MG63 (cell line): ENCODE measurements at places on chromosomes 2 and 18. TPM values are rescaled to one million over a fixed set of nuclear protein-coding genes. Genes with fewer than 3 reads are reported as not detected.

LHCGR gene
- total RNA-seq = not detected in 2 replicates

CIB4 gene
- not detected in 2 replicates for total RNA-seq

SFTPB gene
- total RNA-seq = 0.16 TPM in 1 of 2 replicates, not detected in the other

DNA sequence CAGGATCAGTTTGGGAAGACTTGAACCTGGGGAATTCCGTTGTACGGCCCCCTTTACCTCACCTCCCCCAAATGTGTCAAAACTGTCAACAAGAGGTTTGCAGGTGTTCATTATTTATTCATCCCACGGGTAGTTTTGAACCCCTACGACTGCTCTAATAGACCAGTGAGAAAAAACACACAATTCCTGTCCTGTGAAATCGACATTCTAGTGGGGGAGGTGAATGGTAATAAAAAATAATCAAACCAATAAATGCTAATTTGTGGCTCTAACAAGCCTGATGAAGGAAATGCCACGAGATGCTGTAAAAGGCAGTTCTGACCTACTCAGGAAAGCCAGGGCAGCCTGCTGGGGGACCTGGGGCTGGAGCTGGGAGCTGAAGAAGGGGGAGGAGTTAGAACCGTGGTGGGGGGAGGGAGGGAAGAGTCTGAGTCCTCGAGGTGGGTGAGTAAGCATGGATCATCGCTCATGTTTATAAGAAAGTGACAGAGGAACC, 463 bp upstream of the DNAJB2 start:
- DNase-seq = no peak

DNA sequence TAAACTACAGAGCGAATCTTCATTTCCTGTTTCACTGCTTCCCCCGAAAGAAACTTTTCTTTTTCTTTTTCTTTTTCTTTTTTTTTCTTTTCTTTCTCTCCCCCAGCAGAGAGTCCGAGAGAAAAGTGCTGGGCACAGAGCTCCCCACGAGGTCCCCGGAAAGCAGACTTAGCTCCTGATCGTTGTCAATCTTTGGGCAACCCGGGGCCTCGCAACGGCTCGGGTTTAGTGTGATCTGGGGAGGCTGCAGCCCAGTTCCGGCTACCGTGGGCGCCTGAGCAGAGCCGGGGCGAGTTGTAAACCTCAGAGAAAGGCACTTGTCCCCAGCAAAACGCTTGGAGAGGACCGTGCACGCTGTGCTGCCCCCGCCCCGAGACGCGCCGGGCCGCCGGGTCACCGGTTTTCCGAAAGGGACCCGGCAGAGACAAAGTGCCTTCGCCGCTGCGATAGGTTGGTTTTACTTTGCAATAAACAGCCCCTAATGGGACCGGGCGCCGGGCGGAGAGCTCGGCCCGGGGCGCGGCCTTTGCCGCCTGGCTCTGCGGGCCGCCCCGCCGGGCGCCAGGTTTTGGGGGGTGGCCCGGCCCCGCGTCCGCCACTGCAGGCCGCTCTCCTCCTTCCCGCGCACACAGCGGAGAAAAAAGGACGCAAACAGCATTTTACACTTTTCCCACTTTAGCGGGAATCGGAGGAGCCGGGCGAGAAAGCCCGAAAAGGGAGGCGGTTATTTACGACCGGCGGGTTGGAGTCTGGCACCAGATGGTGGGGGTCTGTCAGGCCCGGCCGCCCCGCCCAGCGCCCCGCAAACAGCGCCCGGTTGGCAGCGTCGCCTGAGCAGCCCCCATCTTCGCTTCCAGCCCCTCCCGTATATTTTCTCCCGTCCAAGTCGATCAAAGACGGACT, 136.0 kb downstream of the INSIG2 start:
- peak; percentile 50 for DNase-seq

DNA sequence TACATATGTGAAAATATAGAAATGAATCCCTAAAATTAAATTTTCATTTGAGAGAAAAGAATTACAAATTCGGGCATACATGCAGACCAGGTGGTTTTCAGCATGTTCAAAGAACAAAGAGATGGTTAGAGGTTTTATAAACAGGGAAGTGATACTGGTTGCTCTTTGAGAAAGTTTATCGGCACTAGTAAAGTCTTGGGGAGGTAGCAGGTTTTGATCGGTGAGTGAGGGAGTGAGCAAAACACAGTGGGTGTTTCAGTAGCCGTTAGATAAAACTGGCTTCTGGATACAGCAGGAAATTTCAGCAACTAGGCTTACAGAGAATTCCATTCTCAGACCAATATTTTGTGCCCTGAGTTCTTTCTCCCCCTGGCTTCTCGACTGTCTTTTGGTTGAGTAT, 51.1 kb downstream of the DSC3 start:
- DNase-seq = no peak

DNA sequence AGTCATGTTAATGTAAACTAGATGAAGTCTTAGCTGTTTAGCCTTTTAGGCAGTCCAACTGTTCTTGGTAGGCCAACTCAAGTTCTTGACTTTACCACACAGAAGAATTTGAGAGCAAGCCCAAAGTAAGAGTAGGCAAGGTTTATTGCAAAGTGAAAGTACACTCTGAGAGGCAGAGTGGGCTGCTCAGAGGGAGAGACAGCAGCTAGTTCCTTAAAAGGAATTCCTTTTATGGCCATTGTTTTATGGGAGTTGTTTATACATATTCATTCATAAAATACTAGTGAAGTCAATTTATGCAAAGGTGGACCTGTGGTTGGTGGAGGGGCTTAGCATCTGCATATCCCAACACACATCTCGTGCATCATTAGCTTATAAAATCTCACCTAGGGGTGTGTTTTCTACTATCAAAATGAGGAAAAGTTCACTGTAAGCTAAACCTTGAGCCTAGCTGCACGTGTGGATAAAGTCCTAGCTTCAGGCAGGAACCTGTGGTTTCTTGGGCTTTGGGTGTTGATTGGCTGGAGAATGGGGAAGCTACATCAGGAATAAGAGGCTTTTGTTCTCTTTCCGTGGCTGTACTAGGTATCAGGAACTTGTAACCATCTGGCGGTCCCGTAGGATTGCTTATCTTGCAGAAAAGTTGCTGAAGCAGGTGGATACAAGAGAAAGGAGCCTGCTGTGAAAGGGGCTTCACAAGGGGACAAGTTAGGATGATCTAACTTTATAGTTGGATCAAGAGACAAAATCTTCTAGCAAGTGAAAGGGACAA, 110.4 kb upstream of the GULP1 start:
- DNase-seq = no peak

DNA sequence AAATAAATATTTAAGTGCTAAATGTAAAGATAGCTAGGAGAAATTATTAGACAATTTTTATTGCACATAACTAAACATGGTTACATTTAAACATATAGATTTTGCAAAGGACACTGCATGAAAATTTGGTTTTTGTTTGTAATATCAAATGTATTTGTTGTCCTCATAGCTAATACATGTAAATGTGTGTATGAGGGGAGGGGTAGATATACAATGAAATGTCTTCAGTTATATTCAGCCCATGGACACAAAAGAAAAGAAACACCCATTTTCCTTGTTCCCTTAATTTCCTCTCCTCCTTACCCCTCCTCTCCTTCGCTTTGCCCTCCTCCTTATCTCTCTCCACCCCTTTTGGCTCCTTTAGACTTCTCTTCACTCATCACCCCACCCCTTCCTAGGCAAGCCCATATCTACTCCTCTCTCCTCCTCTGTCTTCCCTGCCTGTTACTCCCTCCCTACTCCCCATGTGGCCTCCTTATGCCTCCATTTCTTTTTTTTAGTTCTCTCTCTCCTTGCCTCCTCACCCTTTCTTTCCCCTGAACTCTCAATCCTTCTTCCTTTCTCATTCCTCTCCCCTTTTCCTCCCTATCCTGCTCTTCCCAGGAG, 1.4 kb downstream of the COL3A1 start:
- DNase-seq = peak; percentile 63
